MM.1S (cell line): ENCODE measurements at places on chromosomes 4 and X.

DNA sequence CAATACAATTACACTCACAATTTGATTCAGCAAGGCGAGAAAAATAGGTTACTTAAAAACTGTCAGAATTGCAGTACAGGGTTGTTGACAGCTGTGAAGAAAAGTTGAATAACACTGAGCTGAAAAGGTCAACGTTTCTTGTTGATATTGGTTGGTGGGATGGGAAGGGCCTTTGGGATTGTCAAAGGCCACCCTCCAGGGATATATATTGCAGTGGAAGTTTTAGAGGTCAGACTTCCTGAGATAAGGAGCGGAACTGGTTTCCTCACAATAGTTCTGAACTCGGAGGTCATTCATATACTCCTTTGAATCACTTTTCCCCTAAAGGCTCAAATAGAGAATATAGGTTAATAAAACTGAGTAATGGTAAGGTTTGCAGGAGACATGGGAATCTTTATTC is 417.2 kb downstream of the RAPGEF2 start:
- DNase-seq, result no peak

- peak; percentile 76 for DNase-seq
These were observed 474.0 kb upstream of the TECRL start for GRCh38 chr4:64883087-64883807.

DNA sequence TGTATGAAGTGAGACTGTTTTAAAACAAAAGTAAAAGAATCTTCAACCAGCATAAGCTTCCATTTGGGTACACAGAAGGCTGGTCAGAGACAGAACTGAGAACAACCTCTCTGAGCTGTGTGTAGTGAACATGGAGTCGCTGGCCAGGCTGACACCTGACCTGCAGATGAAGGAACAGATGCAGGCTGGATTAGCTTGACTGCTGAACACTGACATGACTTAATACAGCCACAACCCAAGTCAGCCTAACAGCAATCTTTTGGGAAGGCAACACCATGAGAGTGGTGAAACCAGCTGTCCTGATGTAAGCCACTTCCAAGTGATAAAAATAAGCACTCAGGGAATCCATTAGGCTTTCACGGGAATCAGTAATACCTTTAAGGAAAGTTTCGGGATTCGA is 10.1 kb downstream of the SCARB2 start:
- peak; percentile 49 for DNase-seq

DNA sequence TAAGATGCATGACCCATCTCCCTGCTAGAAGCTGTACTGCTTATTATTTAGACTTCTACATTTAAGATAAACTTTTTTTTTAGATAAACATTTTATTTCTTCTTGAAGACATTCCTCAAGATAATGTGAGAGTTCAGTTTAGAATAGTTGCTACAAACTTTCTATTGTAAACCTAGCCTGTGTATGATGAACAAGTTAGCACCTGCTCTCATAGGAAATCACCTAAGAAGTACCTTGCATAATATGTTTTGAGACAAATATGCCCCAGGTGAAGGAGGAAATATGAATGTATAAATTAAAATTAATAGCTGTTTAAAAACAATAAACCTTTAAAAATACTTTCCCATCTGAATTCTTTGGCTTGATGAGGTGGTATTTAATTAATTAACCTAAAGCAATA is 35.6 kb downstream of the RASGEF1B start:
- DNase-seq, result no peak

DNA sequence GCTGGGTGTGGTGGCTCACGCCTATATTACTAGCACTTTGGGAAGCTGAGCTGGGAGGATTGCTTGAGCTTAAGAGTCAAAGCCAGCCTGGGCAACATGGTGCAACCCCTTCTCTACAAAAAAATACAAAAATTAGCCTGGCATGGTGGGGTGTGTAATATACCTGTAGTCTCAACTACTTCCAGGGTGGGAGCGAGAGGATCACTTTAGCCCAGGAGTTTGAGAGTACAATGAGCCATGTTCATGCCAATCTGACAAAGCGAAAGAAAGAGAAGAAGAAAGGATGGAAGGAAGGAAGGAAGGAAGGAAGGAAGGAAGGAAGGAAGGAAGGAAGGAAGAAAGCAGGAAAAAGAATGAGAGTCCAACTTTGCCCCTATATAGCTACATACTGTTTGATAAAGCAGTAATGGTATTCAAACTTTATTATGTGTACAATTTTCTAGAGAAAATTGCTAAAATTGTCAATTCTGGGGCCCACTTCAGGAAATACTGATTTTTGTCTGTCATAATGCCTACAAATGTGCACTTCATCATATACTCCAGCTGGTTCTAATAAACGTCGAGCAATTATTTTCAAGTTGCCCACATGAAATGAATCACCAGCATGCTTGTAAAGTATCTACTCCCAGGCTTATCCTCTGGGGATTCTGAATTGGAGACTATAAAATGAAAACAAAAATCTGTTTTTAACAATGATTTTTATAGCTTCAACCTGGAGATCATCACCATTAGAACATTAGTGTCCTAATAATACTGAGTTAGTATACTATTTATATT is 132.3 kb downstream of the NDST4 start:
- no peak for DNase-seq

- DNase-seq, result no peak
These were observed 355.5 kb downstream of the FBXW7 start for GRCh38 chr4:152180369-152180768.

DNA sequence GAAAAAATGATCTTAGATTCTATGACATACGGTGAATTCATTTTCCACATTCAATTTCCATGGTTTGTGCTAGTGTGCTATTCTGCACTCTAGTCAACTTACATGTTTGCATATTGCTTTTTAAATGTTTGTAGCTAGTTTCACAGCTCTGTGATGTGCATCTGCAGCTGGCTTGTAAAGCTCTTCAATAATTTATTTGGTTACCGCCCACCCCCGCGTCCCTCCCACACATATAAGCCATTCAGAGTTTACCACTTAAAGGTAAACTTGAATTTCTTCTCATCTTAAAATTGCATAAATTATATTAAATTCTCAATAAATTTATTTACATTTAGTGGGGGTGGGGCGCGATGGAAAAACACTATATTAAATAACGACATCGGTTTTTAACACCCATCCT is 291 bp upstream of the NBDY start:
- peak; percentile 41 for DNase-seq

DNA sequence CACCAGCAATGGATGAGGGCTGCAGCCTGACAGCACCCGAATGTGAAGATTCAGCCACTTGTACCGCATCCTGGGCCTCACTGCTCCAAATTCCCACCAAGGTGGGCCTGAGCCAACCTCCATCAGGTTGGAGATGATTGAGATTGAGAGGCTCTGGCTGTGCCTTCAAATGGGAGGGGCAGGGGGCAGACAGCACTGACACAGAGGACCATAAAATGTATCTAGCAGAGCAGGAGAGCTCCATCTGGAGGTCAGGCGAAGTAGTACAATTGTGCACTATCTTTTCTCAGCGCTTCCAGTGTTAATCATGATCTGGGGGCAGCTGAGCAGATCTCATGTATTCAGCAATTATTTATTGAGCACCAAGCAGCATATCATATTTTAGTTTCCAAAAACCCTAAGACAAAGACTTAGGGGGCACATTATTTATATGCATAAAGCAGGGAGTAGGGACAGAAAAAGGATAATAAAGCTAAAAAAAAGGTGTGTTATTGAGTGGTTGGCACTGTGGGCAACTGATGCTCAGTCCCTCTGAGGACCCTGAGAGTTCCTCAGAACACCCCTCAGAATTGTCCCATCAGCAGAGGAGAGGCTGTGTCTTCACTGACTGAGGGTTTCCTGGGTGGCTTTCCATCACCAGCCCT is 31.6 kb upstream of the C1QTNF7 start:
- DNase-seq, result peak; percentile 68

DNA sequence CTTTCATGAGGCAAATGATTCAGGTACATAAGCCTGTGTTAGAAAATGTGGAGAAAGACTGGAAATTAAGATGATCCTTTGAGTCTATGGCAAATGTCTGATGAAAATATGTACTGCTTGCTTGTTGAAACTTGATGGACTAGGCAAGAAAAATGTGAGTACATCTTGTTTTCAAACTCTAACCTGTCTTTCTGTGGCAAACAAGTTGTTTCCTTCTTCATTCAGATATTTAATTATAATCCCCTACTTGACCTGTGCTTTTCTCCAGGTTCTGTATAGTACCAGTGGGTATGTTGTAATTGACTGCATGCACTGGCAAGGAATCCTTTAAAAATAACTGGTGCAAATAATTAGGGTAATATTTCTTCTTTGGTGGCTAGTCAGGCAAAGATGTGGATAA is 136.7 kb downstream of the ARHGAP24 start:
- DNase-seq, result no peak

GRCh38 chrX:40073439-40074054 is 24.2 kb downstream of the BCOR start:
- no peak for DNase-seq

- no peak for DNase-seq
These were observed 39.6 kb downstream of the PDLIM5 start for GRCh38 chr4:94491322-94491721.

- DNase-seq, result no peak
These were observed 40.7 kb upstream of the ERVMER34-1 start for GRCh38 chr4:52791936-52792335.

DNA sequence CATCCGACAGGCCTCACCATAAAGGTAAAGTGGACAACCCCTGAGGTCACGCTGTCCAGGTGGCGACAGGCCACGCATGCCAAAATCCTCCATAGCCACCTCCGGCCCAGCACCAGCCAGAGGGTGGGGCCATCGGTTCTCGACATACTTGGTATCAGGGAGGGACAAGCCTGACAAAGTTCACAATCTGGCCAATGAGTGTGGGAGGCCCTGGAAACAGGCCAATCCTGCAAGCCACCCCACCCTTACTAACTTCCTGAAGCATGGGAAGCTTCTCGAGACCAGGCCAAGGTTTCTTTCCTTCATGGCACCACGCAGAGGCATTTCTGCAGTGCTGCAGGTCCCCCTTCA is 73.8 kb downstream of the MTMR1 start:
- no peak for DNase-seq

GRCh38 chr4:120821029-120821428 is 101.5 kb downstream of the PRDM5 start:
- DNase-seq, result no peak

- no peak for DNase-seq
These were observed 9.1 kb downstream of the NSG1 start for GRCh38 chr4:4395849-4396627.

GRCh38 chr4:175176710-175177109 is 258.6 kb downstream of the ADAM29 start:
- no peak for DNase-seq

GRCh38 chrX:80876877-80877276 is 67.2 kb upstream of the BRWD3 start:
- DNase-seq, result peak; percentile 48

GRCh38 chr4:20126906-20127305 is 124.8 kb upstream of the SLIT2 start:
- DNase-seq, result no peak

GRCh38 chrX:154436983-154437752 is at the start of gene GDI1:
GDI1 (plus strand) TSS chrX:154437154; CDS start chrX:154437255, 101 bp downstream.
- DNase-seq, result peak; percentile 20

- no peak for DNase-seq
These were observed 649.6 kb upstream of the NDST4 start for GRCh38 chr4:115763051-115763450.

DNA sequence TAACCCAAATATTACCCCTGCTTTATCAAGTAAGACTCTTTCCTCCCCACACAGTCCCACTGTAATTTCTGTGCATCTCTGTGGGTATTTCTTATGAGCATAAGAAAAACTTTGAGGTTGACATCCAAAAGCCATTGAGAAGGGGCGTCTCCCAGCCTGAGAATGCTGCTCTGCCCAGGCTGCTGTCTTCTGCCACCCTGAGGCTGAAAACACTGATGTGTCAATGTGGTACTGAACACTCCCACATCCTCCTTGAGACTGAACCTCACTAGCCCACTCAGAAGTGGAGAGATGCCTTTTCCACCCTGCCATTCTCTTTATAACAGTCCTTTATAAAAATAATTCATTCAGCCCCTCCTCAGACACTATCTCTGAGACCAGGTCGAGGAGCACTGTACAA is 120.8 kb downstream of the SMIM20 start:
- no peak for DNase-seq

DNA sequence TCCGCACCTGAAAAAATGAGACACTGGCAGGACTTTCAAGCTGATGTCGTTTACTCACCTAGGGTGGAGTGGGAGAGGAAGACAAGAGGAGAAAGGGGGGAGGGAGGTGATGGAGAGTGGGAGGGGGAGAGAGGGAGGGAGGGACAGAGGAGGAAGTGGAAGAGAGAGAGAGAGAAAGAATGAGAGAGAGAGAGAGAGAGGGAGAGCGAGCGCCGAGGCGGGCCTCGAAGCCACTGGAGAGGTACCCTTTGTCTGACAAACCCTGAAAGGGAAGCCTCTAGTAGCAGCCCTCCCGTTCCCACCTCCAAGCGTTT is 296 bp upstream of the ADGRL3 start:
- no peak for DNase-seq

GRCh38 chr4:105414316-105414715 is 59.5 kb downstream of the PPA2 start:
- DNase-seq, result no peak

DNA sequence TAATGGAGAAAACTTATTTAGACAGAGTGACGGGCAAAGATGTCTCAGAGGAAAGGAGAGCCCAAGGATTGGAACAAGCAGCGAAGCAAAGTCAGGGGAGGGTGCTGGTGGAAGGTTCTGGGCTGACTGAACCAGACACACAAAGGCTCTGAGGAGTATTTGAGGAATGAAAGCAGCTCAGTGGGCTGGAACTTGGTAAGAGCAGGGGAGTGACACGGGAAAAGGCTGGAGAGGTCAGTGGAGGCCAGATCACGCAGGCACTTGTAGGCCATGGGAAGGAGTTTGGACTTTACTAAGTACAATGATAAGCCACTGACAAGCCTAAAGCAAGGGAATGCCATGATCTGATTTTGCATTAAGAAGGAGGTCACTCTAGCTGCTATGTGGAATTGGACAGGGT is 71.4 kb downstream of the TSC22D3 start:
- DNase-seq, result no peak

DNA sequence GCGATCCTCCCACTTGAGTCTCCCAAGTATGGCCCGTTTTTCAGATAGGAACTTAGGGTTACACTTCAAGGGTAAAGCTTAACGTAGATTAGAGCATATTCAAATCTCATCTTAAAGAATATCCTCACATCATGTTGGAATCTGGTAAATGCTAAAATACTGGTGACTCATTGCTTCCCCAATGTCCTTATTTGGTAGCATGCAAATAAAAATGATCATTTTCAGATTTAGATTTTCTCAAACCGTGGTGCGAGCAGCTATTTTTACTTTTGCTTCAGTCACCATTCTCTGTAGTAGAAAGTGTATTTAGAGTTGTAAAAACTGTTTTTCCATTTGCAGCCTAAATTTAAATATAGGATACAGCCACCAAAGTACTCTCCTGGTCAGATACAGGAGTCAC is 101.5 kb upstream of the MAML3 start:
- no peak for DNase-seq

DNA sequence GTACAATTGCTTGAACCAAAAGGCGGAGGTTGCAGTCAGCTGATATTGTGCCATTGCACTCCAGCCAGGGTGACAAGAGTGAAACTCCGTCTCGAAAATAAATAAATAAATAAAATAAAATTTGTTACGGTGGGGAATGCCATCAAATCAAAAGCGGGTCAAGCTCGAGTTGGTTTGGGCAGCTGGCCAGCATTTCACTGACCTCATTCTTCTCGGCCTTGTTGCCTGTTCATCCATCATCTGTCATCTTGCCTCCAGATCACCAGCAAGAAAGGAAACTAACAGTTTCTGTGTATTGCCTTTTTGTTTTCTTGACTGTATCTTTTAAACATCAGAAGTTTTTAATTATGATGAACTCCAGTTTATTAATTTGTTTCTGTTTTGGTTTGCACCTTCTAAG is 31.5 kb upstream of the KLHL2 start:
- no peak for DNase-seq
